Smooth muscle cell of the pulmonary artery (primary cell): ENCODE measurements at places on chromosomes 2 and 18. TPM values are rescaled to one million over a fixed set of nuclear protein-coding genes. Genes with fewer than 3 reads are reported as not detected.

ZEB2 gene
- 58.5 and 136 TPM in 2 replicates for total RNA-seq

GALNT3 gene
- 1.8 and 6.3 TPM in 2 replicates for total RNA-seq

DUSP19 gene
- total RNA-seq: 4.3 and 7.6 TPM in 2 replicates

DLX2 gene
- 0.33 and 3.9 TPM in 2 replicates for total RNA-seq

CAPN10 gene
- total RNA-seq: 20.8 and 33.1 TPM in 2 replicates

CIB4 gene
- not detected in 2 replicates for total RNA-seq

STON1 gene
- 24.5 and 35.6 TPM in 2 replicates for total RNA-seq

EML6 gene
- total RNA-seq: 1.2 and 1.3 TPM in 2 replicates

ALPI gene
- not detected in 2 replicates for total RNA-seq

FOXD4L1 gene
- total RNA-seq: 0.13 and 0.17 TPM in 2 replicates

GPR75 gene
- total RNA-seq: 1.5 and 2.4 TPM in 2 replicates

AQP12A gene
- total RNA-seq: not detected in 2 replicates

SP5 gene
- total RNA-seq: not detected in 2 replicates

EDAR gene
- total RNA-seq: under 0.01 TPM in 1 of 2 replicates, not detected in the other

CERKL gene
- not detected in 2 replicates for total RNA-seq

PARD6G gene
- total RNA-seq: 1.4 and 1.7 TPM in 2 replicates

FAM124B gene
- total RNA-seq: under 0.01 and 0.33 TPM in 2 replicates
